ENCODE measurements at places on chromosomes 6 and 20. TPM values are rescaled to one million over a fixed set of nuclear protein-coding genes. Genes with fewer than 3 reads are reported as not detected.

DNA sequence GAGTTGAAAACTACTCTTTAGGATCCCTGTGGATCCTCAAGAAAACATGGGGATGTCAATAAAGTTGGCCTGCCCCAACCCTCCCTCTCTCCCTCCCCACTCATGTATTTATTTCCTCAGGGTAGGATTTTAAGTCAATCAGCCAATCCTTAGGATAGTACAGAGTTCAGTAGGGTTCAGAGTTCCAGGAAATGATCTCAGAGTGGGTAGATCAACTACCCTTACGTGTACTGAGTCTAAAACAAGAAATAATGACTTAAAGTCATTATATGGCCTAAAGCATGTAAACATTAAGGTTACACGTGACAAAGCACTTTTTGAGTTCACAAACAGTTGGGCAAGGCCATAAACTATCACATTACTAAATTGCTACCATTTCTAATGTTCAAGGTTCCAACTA lies 47.2 kb upstream of the REV3L start:
- DNase-seq: no peak

DNA sequence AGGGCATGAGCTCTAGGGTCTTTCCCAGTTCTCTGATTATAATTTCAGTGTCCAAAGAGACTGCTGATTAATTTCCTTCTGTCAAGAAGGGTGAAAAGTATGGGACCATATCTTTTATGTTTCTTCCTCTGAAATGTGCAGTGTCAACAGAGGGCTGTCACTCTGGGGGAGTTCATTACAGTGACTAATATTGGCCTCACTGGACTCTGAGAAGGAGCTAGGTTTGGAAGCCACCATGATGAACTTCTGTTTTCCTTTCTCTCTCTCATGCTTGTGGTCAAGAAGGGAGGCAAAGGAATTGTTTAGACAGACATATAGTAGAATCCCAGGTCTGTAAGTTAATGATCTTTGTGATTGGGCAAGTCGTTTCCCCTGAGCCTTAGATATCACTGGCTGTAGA lies 41.8 kb upstream of the BMP6 start:
- DNase-seq: no peak

DNA sequence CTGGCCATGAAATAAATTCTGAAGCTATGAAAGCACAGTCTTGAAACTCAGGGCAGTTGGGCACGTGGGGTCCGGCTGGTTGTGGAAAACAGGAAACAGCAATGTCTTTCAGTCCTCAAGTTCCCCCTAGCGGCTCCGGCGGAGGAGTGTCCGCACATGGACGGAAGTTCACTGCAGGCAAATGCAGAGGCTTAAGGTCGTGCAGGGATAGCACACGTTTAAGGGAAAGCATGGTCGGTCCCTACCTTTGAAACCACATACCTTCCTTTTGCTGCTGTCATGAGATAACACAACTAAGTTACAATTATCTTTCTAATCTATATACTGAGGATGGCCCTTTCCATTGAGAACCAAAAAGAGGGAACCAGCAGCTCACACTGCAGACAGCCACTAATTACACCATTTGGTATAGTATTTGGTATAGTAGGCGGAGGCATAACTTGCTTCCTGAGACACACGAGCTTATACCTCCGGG lies 52.6 kb upstream of the NFATC2 start:
- peak; percentile 84 for DNase-seq

Gene ZNFX1
- 21.9 TPM for total RNA-seq

DNA sequence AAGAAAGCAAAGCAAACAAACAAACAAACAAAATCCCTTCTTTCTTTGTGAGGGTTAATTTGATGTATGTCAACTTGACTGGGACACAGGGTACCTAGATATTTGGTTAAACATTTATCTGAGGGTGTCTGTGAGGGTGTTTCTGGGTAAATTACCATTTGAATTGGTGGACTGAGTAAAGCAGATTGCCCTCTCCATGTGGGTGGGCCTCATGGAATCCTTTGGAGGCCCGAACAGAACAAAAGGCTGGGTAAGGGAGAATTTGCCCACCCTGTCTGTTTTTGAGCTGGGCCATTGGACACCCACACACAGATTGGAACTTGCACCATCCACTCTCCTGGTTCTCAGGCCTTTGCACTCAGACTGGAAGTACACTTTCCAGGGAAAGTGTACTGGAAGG lies 628.8 kb upstream of the CITED2 start:
- no peak for DNase-seq

Gene LAMP5
- 3.3 TPM for total RNA-seq

GRCh38 chr20:32515631-32516101 lies 69.5 kb downstream of the NOL4L start:
- DNase-seq: no peak

GRCh38 chr20:6651016-6651415 lies 116.5 kb upstream of the BMP2 start:
- DNase-seq: no peak

GRCh38 chr6:33961691-33962090 lies 157.9 kb upstream of the MLN start:
- no peak for DNase-seq

Gene ISM1
- total RNA-seq: 0.81 TPM

Gene LPIN3
- total RNA-seq: 17.5 TPM

GRCh38 chr6:41039060-41039998 lies at the start of gene UNC5CL:
Gene UNC5CL (minus strand): TSS chr6:41039221. CDS start chr6:41035074, 4,147 bp downstream.
- DNase-seq: no peak

- DNase-seq: no peak
Measured at GRCh38 chr6:129136751-129137150, 253.8 kb downstream of the LAMA2 start.

- no peak for DNase-seq
Measured at GRCh38 chr6:158009935-158010585, 28.4 kb downstream of the SYNJ2 start.

- DNase-seq: no peak
Measured at GRCh38 chr6:34159844-34160243, 14.0 kb upstream of the GRM4 start.

- DNase-seq: no peak
Measured at GRCh38 chr6:138588805-138589434, 89.6 kb upstream of the NHSL1 start.

DNA sequence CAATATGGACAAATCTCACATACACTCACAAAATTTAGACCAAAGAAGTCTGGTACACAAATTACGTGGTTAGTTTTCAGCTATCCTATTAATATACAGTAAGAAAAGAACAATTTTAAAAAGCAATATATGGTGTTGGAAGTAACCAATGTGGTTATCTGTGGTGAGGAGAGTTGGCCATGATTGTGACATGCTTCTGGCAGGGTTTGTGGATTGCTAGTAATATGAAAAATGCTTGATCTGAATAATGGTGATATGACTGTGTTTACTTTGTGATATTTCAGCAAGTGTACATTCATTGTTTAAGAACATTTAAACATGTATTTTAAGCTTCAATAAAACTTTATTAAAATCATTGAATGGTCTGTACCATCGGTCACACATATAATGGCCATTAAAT lies 99.1 kb downstream of the ADGB start:
- DNase-seq: no peak

GRCh38 chr6:135418040-135418760 lies 79.3 kb downstream of the AHI1 start:
- DNase-seq: no peak

- no peak for DNase-seq
Measured at GRCh38 chr6:42088101-42088591, 37.8 kb downstream of the TAF8 start.

Gene MLN
- total RNA-seq: 0.65 TPM

DNA sequence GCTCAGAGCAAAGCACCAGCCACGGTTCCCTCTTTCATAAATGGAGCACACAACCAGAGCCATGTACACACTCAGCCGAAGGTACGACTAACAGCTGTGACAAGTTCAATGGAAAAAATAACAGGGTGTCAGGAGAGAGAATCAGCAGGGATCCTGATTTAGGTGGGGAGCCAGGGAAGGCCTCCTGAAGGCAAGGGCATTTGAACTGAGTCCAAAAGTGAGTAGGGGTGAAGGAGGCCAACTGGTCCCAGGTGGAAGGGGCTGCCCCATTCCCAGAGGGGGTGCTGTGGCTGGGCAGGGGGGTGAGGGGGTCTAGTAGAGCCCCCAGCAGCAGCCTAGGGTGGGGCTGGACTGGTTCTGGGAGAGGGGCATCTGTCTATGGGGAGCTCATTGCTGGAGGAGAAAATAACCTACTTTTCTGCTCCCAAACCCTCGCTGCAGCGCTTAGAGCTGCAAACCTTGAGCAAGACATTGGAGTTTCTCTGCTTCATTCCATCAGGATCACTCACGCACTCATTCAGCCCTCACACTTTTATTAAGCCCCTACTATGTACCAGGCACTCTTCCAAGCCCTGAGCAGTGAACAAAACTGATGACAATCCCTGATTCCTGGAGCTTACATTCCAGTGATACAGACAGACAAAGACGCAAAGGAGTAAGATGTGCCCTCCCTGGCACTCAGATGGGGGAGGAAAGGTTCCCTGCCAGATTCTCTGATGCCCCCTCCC lies 113.5 kb downstream of the TOX2 start:
- DNase-seq: peak; percentile 29

Gene SLC2A10
- 15.8 TPM for total RNA-seq

Gene CSNK2A1
- 138 TPM for total RNA-seq

GRCh38 chr20:44016525-44016924 lies 101.9 kb downstream of the TOX2 start:
- no peak for DNase-seq

DNA sequence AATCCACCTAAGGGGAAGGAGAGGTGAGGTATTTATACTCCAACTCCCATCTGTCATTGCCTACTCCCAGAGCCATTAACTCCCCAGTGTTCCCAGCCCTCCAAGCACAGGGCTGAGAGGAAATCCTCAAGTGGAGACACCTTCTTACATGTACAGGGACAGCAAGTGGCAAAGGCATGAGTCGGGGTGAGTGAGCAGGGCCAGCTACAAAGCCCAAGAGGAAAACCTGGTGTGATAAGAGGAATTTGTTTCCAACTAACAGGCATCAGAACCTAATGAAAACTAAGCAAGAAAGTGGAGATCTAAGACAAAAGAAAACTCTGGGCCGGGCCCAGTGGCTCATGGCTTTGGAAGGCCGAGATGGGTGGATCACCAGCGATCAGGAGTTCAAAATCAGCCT lies 70.0 kb upstream of the SRSF6 start:
- no peak for DNase-seq

Gene HLA-DQA2
- not detected for total RNA-seq

DNA sequence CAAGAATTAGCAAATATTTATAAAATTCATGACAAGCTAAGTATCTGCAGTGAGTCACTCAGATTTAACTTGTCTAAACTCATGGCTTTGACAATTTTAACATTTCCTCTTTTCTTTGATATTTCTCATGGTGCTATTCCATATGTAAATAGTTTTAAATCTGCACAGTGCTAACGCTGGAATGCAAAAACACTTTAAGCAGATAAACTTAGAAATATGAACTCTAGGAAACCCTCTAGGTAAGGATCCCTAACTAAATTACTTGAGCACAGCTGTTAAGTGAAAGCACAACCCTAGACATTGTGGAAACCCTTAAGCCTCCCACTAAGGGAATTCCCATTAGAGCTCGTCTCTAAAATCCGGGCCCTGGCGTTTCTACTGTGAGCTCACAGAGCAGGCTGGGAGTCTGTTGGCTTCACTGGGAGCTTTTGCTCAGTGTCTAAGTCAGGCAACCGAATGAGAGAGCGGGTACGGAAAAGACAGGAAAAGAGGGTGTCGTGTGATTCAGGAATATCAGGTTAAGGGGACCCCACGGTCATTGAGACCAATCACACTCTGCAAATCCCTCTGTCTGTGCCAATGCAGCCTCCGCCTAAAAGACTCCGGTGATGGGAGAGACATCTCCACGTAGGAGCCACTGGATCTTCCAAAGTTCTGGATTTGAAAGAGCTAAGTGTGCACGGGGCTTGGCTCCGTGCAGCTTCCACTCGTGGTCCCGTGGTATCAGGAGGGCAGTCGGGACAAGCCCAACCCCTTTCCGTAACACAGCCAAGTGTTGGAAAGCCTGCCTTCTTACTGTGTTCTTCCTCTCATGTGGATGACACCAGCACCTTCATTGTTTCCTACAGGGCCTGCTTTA lies 112.3 kb upstream of the RPS6KA2 start:
- DNase-seq: no peak

Gene DYNLT2
- 2.1 TPM for total RNA-seq
